ENCODE measurements at places on chromosomes 7 and 10. TPM values are rescaled to one million over a fixed set of nuclear protein-coding genes. Genes with fewer than 3 reads are reported as not detected.

DNA sequence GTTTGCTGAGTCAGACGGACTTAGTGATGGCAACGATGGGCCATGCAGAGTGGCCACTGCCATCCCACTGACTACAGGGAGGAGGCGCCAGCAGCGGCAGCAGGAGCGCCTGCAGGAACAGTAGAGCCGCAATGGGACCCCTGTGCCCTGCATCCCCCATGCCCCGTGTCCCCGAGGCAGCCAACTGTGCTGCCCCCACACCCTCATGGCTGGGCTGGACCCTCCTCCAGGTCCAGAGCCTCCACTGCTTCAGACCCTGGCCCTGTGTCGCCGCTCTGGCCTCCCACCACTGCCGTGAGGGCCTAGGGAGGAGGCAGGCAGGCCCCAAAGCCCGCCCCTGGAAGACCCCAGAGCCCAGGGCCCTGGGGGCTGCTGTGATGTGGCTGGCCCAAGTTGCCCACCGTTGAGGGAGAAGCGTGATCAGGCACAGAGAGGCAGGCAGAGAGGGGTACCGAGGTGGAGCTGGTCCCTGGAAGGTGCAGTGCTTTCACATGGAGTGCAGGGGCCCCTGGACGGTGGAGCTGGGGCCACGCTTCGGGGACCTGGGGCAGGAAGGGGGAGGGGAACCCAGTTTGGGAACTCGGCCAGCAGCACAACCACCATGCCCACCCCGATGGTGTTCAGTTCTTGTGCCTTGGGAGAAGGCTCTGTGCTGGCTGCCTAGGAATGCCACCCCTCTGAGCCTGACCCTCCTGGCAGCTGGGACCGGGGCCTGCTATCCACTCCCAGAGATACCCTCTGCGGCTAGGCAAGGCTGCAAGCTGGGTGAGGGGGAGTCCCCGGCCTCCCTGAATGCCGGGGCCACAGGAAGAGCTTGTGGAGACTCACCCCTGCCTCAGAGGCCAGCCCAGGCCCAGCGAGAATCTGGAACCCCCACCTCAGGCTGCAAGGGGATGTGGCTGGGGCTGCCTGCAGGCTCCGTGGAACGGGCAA, 32.6 kb downstream of the DKK1 start:
- no peak for DNase-seq

GRCh38 chr10:9577746-9578145, 1439.9 kb upstream of the CELF2 start:
- DNase-seq: no peak

TAS2R5 gene
- polyA plus RNA-seq: 0.07 TPM

- no peak for DNase-seq
These were observed 998.7 kb downstream of the LRMDA start for GRCh38 chr10:76430061-76430645.

GRCh38 chr10:13913897-13914296, 327.1 kb downstream of the PRPF18 start:
- no peak for DNase-seq

GRCh38 chr10:125398270-125398669, 237.9 kb upstream of the CTBP2 start:
- DNase-seq: no peak

GRCh38 chr7:76232698-76233097, 31.0 kb downstream of the SRRM3 start:
- no peak for DNase-seq

UCMA gene
- polyA plus RNA-seq: not detected

- DNase-seq: no peak
These were observed 10.8 kb downstream of the TMEM120A start for GRCh38 chr7:75983471-75984129.

GRCh38 chr7:79786187-79786586, 332.7 kb upstream of the MAGI2 start:
- DNase-seq: no peak

DNA sequence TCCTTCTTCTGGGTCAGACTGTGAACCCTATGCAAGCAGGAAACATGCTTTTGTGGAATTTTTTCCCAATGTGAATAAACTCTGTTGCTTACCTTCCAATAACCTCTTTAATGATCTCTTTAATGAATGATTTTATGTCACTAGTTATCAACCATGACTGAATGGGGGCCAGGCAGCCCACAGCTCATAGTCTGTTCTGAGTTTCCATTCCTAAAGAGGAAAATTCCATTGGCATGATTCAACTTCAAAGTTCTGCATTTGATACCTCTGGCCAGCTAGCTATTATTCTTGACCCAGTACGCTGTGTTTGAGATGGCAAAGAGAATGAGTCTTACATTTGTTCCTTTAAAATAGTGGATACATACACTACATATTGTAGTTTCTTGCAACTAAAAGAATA, 867.8 kb upstream of the CELF2 start:
- no peak for DNase-seq

- no peak for DNase-seq
These were observed 33.1 kb upstream of the TBX20 start for GRCh38 chr7:35286986-35287385.

GRCh38 chr7:75638594-75639070, 100.1 kb downstream of the HIP1 start:
- peak; percentile 48 for DNase-seq

OR2A1 gene
- polyA plus RNA-seq: 0.07 TPM

All from fibroblast of lung (primary cell).